ENCODE measurements at places on chromosomes 11 and 22. TPM values are rescaled to one million over a fixed set of nuclear protein-coding genes. Genes with fewer than 3 reads are reported as not detected.

Gene LRP4
- total RNA-seq: 0.16 TPM

DNA sequence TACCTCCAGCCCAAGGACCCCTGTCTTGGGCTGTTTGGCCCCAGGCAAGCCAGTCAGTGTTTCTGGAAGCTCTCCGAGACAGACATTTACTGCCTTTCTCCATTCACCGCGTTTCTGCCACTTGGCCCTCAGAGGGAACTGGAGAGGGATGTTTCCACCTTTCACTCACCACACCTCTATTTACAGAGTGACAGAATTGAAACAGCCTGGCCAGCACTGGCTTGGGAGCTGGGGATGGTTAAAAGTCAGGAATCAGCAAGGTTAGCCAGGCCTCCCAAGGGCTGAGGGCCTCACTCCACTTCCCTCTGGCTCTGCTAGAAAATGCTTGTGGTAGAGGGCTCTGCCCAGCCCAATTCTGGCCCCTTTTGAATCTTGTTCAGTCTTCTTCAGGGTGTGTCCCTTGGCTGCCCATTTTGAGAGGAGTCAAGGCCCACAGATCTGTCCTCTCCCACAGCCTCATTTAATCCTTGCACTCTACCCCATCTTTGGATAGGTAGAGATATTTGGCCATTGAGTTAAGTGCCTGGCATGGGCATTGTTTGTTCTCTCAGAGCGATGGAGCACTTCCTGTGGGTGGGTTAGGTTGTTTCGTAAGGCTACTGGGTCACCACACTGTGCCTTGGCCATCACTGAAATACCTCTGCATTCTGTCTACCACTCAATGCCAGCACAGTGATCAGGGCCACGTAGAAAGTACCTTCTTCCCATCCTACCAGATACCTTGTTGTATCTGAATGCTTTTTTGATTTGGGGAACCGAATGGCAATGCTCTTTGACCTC is 119.2 kb downstream of the MICAL2 start:
- DNase-seq: no peak
- peaks cover 72% of the 10 kb centered on the region for H3K36me3 ChIP-seq
- H3K4me1 ChIP-seq: peaks cover 27% of the 10 kb centered on the region
- no peak overlapping the region for H3K27ac ChIP-seq

GRCh38 chr11:8720352-8720751 is 37.8 kb downstream of the RPL27A start:
- no peaks in the 10 kb centered on the region for H3K36me3 ChIP-seq
- no peak overlapping the region for H3K27ac ChIP-seq
- no peak for DNase-seq
- peaks cover 3% of the 10 kb centered on the region for H3K27me3 ChIP-seq

- no peak overlapping the region for H3K27ac ChIP-seq
- H3K4me1 ChIP-seq: no peaks in the 10 kb centered on the region
- no peak overlapping the region for H3K4me3 ChIP-seq
Measured at GRCh38 chr11:6850526-6850925, 5.0 kb downstream of the OR10A5 start.

Gene MMP12
- total RNA-seq: not detected

DNA sequence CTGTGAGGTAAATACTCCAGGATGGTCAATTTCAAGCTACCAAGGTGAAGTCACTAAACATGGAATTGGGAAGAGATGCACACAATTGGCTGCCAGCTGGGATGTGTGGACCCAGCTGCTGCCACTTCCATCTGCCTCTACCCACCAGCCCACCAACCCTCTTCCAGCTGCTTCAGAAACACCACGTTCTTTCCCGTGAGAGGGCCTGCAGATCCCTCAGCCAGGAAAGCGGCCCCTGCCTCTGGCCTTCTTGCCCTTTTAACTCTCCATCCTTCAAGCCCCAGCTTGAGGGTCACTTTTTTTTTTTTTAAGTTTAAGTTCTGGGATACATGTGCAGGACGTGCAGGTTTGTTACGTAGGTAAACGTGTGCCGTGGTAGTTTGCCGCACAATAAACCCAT is 20.0 kb downstream of the PRG3 start:
- no peaks in the 10 kb centered on the region for H3K36me3 ChIP-seq
- no peak overlapping the region for H3K4me3 ChIP-seq
- H3K27ac ChIP-seq: no peak overlapping the region
- H3K27me3 ChIP-seq: peaks cover 12% of the 10 kb centered on the region

DNA sequence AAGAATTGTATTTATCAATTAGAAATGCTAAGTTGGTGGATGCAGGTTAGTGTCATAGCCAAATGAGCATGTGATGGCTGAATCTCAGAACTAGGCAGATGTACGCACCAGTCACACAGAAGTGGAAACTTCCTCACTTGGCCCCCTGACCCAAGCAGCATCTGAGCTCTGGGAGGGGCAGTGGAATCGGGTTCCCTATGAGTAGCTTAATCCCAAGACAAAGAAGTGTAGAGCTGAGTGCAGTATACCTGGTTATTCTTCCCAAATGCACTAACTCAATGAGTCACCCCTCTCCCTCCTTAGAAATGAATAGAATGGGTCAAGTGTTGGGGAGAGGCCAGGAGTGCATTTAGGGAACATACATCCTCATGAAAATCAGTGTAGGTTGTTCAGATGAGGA is 224.6 kb downstream of the FAT3 start:
- no peak overlapping the region for H3K4me3 ChIP-seq
- H3K4me1 ChIP-seq: no peaks in the 10 kb centered on the region
- no peak overlapping the region for H3K27ac ChIP-seq
- H3K36me3 ChIP-seq: no peaks in the 10 kb centered on the region
- no peak for DNase-seq

Gene TMPRSS6
- 3.3 TPM for total RNA-seq

- H3K4me3 ChIP-seq: no peak overlapping the region
- no peak overlapping the region for H3K27ac ChIP-seq
- DNase-seq: no peak
- peaks cover 27% of the 10 kb centered on the region for H3K36me3 ChIP-seq
- peaks cover 27% of the 10 kb centered on the region for H3K4me1 ChIP-seq
Measured at GRCh38 chr11:95123556-95123955, 33.9 kb downstream of the ENDOD1 start.

Gene HSPB2
- not detected for total RNA-seq

Gene C11orf21
- 28.3 TPM for total RNA-seq

DNA sequence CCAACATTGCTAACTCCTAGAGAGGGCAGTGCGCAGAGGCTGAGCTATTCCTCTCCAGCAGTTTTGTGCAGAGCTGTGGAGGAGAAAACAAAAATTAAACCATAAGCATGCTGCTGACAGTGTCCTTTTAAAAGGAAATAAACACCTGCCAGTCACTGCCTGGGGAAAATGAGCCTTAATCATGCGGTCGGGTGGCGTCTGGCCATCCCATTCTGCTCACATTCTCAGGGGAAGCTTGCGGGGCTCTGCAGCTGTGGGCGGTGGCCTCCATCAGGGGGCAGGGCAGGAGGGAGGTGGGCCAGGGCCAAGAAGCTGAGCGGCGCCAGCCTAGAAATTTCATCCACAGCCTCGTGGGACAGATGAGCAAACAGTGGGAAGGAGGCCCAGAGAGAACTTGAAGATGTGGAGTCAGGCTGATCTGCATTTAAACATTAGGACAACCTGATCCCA is 71.0 kb upstream of the TP53I11 start:
- peaks cover 14% of the 10 kb centered on the region for H3K27me3 ChIP-seq
- peaks cover 8% of the 10 kb centered on the region for H3K4me1 ChIP-seq
- no peak overlapping the region for H3K4me3 ChIP-seq
- DNase-seq: no peak

DNA sequence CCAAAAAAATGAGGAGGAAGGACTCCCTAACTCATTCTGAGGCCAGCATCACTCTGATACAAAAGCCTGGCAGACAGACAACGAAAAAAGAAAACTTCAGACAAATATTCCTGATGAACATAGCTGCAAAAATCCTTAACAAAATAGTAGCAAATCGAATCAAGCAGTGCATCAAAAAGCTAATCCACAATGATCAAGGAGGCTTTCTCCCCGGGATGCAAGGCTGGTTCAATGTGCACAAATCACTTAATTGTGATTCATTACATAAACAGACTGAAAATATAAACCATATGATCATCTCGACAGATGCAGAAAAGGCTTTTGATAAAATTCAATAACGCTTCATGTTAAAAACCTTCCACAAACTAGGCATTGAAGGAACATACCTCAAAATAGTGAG is 16.4 kb downstream of the MTMR2 start:
- no peak overlapping the region for H3K4me3 ChIP-seq
- peaks cover 9% of the 10 kb centered on the region for H3K36me3 ChIP-seq
- no peaks in the 10 kb centered on the region for H3K27me3 ChIP-seq
- H3K4me1 ChIP-seq: peaks cover 3% of the 10 kb centered on the region

Gene SCGB1D2
- not detected for total RNA-seq

- no peaks in the 10 kb centered on the region for H3K27me3 ChIP-seq
- H3K4me1 ChIP-seq: peaks cover 43% of the 10 kb centered on the region
- H3K36me3 ChIP-seq: peaks cover 4% of the 10 kb centered on the region
- no peak overlapping the region for H3K27ac ChIP-seq
Measured at GRCh38 chr22:45238076-45238956, 2.4 kb downstream of the KIAA0930 start.

Gene MAML2
- total RNA-seq: 14.5 TPM

DNA sequence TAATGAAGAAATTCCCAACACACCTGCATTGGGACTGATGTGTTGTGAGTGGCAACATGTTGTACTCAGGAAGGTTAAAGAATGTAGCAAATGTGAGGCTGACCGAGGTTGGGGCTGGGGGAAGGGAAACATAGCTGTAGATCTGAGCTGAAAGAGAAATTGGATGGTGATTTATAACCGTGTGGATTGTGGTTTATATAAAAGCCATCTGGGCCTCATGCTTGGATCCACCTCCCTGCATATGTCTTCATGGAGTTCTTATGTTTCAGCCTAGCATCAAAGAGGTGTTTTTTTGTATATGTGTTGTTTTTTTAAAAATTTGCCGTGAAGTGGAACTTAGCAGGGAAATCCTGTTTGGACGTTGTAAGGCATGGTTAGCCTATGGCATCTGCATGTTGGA is 141.3 kb downstream of the NAV2 start:
- no peak overlapping the region for H3K4me3 ChIP-seq
- no peaks in the 10 kb centered on the region for H3K4me1 ChIP-seq
- no peak for DNase-seq
- no peaks in the 10 kb centered on the region for H3K36me3 ChIP-seq
- no peak overlapping the region for H3K27ac ChIP-seq

GRCh38 chr11:819943-820649 is 1.4 kb downstream of the PNPLA2 start:
- peak overlapping the region; percentile 78 for H3K27ac ChIP-seq
- peak; percentile 97 for DNase-seq
- H3K4me1 ChIP-seq: peaks cover 12% of the 10 kb centered on the region
- no peaks in the 10 kb centered on the region for H3K36me3 ChIP-seq
- H3K27me3 ChIP-seq: no peaks in the 10 kb centered on the region
- peak overlapping the region; percentile 73 for H3K4me3 ChIP-seq

Gene KCNA4
- total RNA-seq: not detected

- peak; percentile 53 for DNase-seq
- H3K4me3 ChIP-seq: no peak overlapping the region
- peaks cover 22% of the 10 kb centered on the region for H3K4me1 ChIP-seq
- peaks cover 7% of the 10 kb centered on the region for H3K36me3 ChIP-seq
Measured at GRCh38 chr11:65530157-65530496, 5.2 kb downstream of the SCYL1 start.

DNA sequence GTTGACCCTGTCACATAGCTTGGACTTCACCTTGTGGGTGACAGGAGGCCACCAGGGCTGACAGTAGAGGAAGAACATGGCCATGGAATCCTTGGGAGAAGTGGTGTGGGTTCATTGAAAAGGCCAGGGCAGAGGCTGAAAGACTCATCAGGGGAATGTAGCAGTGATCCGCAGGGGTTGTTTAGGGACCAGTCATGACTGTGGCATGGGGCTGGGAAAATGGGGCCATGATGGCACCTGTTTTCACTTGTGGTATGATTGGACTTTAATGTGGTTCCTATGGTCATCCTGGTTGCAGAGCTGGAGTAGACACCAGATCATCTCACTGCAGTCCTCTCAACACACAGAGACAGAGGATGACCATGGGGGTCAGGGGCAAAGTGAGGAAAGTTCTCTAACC is 66.7 kb upstream of the MYEOV start:
- no peak overlapping the region for H3K4me3 ChIP-seq
- H3K4me1 ChIP-seq: no peaks in the 10 kb centered on the region
- peaks cover 39% of the 10 kb centered on the region for H3K27me3 ChIP-seq
- peaks cover 1% of the 10 kb centered on the region for H3K36me3 ChIP-seq
- no peak overlapping the region for H3K27ac ChIP-seq

- no peak for DNase-seq
- H3K27me3 ChIP-seq: no peaks in the 10 kb centered on the region
- no peaks in the 10 kb centered on the region for H3K36me3 ChIP-seq
- no peaks in the 10 kb centered on the region for H3K4me1 ChIP-seq
- no peak overlapping the region for H3K27ac ChIP-seq
- H3K4me3 ChIP-seq: no peak overlapping the region
Measured at GRCh38 chr11:81071606-81072005, 1630.8 kb upstream of the TENM4 start.

DNA sequence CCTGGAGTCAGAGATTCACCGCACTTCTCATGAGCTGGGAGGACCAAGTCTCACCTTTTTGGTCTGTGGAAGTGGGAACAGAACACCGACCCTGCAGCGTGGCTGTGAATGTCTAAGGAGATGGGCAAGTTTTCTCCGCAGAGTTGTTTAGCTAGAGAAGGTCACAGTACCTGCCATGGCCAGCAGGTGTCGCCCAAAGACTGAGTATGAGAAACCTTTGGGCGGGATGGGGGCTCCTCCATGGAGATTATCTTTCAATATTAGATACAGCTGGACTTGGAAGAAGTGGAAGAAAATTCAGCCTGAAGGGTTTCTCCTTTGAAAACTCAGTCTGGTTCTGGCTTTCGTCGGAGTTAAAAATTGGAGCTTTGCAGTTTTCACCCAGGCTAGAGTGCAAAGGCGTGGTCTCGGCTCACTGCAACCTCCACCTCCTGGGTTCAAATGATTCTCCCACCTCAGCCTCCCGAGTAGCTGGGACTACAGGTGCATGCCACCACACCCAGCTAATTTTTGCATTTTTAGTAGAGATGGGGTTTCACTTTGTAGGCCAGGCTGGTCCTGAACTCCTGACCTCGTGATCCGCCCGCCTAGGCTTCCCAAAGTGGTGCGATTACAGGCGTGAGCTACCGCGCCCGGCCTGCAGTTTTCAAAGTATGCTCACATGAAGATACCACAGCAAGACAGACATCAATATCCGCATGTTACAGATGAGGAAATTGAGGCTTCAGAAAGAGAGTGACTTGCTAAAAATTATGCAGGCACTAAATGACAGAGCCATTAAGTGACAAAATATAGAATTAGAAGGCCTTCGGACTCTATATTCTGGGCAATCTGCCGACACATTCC is 10.7 kb upstream of the DSCAML1 start:
- H3K27ac ChIP-seq: no peak overlapping the region
- H3K36me3 ChIP-seq: no peaks in the 10 kb centered on the region
- H3K4me1 ChIP-seq: peaks cover 22% of the 10 kb centered on the region
- peak; percentile 85 for DNase-seq

Gene MS4A12
- total RNA-seq: not detected

DNA sequence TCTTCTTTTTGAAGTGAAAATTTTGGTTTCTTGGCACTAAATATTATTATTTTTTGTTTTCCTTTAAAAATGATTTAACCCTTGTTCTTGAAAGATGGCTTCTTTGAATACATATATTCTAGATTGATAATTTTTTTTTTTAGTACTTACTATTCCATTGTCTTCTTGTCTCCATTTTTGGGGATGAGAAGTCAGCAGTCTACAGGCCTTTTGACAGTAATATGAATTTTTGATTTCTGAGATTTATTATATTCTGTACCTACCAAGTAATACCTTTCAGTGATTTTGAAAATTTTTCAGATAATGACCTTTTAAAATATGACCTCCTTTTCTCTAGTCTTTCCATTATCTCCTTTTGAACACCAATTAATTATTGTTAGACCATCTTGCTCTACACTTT is 294.1 kb upstream of the LARGE1 start:
- no peak overlapping the region for H3K4me3 ChIP-seq
- H3K4me1 ChIP-seq: no peaks in the 10 kb centered on the region
- H3K27me3 ChIP-seq: no peaks in the 10 kb centered on the region
- no peaks in the 10 kb centered on the region for H3K36me3 ChIP-seq
- no peak overlapping the region for H3K27ac ChIP-seq

Gene APOL1
- 55.6 TPM for total RNA-seq

Gene PTDSS2
- 31.2 TPM for total RNA-seq

Data from activated CD8-positive, alpha-beta memory T cell treated with anti-CD3 and anti-CD28 coated beads, Interleukin-2, amount 10 ng/mL, durations not matched to agents 7 days and 5 days (primary cell).